ENCODE measurements at places on chromosomes 1 and 21.

DNA sequence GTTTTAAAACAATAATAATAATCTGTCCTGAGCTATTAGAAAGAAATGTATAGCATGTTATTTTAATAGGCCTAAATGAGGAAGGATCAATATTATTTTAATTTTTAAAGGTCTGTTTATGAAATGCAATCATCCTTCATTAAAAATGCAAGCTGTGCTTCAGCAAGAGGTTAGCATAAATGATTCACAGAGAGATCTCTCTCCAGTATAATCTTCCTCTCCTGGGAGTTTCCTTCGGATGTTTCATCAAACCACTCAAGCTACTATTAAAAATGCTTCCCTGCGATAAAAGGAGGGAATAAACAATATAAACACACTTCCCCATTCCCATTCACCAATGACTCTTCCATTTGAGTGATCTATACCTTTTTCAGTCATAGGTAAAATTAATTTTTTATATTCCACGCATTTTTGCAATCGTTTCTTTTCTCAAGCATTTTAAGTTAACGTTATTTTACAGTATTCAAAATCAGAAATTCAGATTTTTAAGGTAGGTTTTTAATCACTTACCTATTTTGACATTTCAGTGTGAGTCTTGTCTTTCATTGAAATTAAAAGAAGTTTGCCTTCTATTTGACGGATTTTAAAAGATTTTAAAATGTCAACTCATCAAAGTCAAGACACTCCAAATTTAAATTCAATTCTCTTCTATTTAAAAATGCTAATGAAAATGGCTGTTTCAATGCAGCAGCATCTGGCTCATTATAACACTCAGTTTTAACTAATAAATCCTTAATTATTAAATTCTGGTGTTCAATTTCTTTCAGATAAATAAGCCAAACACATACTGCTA, 64.3 kb downstream of the RERE start:
- DNase-seq = no peak

GRCh38 chr1:181987334-181987895, 74.1 kb downstream of the ZNF648 start:
- no peak for DNase-seq

DNA sequence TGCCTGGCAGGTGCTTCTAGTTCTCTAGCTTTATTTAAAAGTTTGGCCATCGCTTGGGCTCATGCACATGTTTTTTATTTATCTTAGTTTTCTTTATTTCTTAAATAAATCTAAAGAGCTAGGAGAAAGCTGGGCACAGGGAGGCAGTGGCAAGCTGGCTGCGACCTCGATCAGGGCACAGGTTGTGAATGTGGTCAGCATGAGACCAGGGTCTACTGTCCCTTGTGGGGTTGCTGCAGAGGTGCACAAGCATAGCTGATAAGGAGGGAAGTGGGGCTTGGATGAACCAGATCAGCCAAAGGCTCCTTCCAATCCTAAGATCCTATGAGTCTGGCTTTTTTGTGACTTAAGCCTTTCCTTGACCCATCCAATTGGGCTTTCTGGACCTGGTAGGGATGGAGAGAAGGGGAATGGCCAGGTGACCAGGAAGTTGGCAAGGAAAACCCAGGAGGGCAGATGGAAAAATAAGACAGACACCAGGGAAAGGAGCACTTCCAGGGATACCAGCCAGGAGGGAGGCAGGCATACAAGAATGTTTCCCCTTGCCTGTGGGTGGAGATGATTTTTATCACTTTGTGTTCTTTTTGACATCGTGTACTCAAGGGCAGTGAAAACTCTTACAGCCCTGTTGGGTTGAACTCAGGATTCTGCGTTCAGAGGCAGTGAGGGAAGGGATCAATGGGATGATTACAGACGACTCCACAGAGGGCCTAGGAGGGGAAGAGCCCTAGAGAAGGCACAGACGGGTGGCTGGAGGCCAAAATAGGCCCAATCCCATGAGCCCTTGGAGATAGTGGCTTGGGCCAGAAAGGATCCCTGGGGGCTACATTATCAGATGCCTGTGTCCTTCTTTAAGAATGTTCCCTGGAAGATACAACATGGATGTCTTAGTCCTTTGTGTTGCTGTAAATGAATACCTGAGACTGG, 8.5 kb downstream of the CYP4B1 start:
- DNase-seq = no peak

DNA sequence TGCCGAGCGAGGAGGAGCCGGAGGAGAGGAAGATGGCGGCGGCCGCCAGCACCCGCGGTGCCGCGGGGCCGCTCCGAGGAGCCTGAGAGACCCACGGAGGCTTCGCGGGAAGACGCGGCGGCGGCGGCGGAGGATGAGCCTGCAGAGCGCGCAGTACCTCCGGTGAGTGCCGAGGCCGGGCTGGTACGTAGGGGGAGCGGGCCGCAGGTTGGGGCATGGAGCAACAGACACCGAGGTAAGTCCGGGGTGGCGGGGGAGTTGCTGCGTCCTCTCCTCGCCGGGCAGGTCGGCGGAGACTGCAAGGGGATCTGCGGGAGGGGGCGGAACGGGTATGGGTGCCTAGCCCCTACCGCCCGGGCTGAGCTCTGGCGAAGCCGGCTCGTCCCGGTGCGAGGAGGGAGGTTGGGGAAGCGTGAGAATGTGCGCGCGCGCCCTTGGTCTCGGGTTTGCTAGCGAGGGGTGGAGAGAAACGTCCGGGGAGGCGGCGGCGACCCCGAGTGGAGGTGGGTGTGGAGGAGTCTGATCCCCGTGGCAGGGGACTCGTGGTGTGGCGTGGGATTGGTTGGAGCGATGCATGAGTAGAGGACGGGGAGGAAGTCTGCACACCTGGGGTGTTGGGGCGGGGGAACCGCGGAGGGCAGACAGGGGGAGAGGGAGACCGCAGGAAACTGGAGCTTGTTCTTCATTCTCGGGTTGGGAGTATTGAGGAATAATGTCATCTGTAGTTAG, at the start of gene SMG7:
Gene SMG7 (plus strand): TSS at position 12 of the 729 bp plus-strand sequence. CDS start 122 bp downstream, at position 134.
- peak; percentile 52 for DNase-seq

GRCh38 chr1:222893255-222893654, 78.4 kb downstream of the DISP1 start:
- DNase-seq = no peak

DNA sequence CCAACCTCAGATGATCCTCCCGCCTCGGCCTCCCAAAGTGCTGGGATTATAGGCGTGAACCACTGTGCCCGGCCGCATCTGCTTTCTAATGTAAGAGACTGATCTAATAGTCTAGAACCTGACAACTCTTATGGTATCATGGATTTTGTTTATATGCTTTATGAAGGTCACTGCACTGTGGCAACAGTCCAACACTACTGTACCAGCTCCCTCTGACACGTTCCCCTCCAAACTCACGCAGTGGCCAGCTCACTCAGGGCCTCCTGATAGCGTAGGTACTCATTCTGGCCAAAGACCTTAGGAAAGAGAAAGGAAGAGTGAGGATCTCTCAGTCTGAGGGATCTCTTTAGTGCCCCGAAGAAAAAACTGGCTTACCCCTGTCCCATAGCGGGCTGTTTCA, 6.0 kb upstream of the CFAP141 start:
- DNase-seq = no peak

GRCh38 chr1:201999625-202000238, 10.7 kb upstream of the ELF3 start:
- DNase-seq = no peak

Measured in effector memory CD4-positive, alpha-beta T cell (primary cell).